ENCODE measurements at places on chromosomes 4 and X. TPM values are rescaled to one million over a fixed set of nuclear protein-coding genes. Genes with fewer than 3 reads are reported as not detected.

DNA sequence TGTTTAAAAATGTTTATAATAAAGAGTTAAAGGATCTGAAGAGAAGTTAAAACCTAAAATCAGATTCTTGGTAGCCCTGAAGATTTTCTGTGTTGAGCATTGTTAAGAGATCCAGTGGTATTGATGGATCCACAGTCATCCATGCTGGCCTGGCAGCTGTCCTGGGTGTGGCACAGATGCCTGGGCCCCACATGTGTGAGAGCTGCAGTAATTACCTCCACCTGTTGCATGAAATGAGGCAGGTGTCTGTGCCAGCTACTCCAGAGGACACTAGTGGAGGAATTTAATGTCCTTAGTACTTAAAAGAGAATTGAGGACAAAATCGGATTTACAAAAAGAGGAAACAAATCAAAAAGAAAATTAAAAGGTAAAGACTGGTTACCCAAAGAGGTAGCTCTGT, 44.0 kb downstream of the MGST2 start:
- H3K4me1 ChIP-seq, result no peaks in the 10 kb centered on the region
- H3K27me3 ChIP-seq, result peaks cover 30% of the 10 kb centered on the region
- H3K4me3 ChIP-seq, result no peak overlapping the region
- no peak for DNase-seq

GRCh38 chr4:6200922-6201362, 593 bp upstream of the JAKMIP1 start:
- H3K27me3 ChIP-seq, result peaks cover 13% of the 10 kb centered on the region
- H3K27ac ChIP-seq, result no peak overlapping the region
- H3K4me3 ChIP-seq, result peak overlapping the region; percentile 73
- DNase-seq, result no peak
- peaks cover 20% of the 10 kb centered on the region for H3K4me1 ChIP-seq

- no peaks in the 10 kb centered on the region for H3K27me3 ChIP-seq
- H3K36me3 ChIP-seq, result no peaks in the 10 kb centered on the region
- peak; percentile 60 for DNase-seq
Measured at GRCh38 chrX:37608156-37608555, 36.7 kb downstream of the LANCL3 start.

DNA sequence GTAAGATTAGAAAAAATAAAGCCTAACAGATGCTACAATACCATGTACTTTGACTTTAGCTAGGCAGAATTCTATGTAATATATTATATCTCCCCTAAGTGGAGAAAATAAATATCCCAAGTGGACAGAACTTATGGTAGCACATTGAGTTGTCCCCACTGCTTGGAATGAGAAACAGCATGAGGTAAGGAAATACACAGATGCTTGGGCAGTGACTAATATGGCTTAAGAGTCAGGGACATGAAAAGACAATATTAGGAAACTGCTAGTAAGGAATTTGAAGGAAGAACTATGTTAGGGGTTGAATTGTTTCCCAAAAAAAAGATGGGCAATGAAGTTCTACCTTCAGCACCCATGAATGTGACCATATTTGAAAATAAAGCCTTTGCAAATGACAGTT, 2265.1 kb downstream of the PCDH7 start:
- H3K36me3 ChIP-seq, result no peaks in the 10 kb centered on the region
- no peak overlapping the region for H3K4me3 ChIP-seq
- H3K27me3 ChIP-seq, result no peaks in the 10 kb centered on the region
- H3K4me1 ChIP-seq, result no peaks in the 10 kb centered on the region

- no peak overlapping the region for H3K4me3 ChIP-seq
- H3K27me3 ChIP-seq, result no peaks in the 10 kb centered on the region
- H3K27ac ChIP-seq, result no peak overlapping the region
- H3K4me1 ChIP-seq, result no peaks in the 10 kb centered on the region
Measured at GRCh38 chr4:55445921-55446577, 50.3 kb downstream of the TMEM165 start.

DNA sequence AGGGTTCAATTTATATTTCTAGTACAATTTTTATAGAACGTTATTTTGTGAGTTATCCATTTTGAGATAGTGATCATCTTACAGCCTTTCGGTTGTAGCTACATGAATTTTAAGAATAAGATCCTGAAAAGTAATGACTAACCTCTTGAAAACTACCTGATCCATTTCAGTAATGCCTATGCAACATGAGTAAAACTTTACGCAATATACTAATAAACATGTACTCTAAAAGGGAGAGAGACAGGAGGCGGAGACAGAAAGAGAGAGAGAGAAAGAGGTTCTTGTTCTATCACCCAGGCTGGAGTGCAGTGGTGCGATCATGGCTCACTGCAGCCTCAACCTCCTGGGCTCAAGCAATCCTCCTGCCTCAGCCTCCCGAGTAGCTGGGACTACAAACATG, 816.1 kb downstream of the CCSER1 start:
- no peak for DNase-seq
- no peaks in the 10 kb centered on the region for H3K4me1 ChIP-seq
- H3K27me3 ChIP-seq, result no peaks in the 10 kb centered on the region
- H3K4me3 ChIP-seq, result no peak overlapping the region

DNA sequence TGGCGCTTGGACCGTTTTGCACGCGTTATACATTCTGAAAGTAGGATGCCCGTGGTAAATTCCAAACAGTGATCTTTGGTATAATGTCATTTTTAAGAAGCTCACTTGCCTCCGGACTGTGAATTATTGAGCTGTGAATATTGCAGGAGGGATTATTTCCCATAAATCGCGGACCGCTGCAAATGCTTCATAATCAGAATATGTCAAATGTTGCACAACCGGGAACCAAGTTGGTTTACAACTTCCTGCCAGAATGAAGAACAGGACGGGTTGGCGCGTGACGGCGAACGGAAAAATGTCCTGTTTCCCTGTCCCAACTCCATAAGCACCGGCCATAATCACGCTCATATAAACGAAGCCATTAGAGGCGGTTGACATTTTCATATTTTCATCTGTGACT, 67.6 kb downstream of the SHOX start:
- H3K36me3 ChIP-seq, result 0 out of 2 replicates have a peak, but pooled peaks cover 4% of the 10 kb centered on the region
- no peaks in the 10 kb centered on the region for H3K4me1 ChIP-seq
- H3K27ac ChIP-seq, result no peak overlapping the region
- H3K4me3 ChIP-seq, result no peak overlapping the region

DNA sequence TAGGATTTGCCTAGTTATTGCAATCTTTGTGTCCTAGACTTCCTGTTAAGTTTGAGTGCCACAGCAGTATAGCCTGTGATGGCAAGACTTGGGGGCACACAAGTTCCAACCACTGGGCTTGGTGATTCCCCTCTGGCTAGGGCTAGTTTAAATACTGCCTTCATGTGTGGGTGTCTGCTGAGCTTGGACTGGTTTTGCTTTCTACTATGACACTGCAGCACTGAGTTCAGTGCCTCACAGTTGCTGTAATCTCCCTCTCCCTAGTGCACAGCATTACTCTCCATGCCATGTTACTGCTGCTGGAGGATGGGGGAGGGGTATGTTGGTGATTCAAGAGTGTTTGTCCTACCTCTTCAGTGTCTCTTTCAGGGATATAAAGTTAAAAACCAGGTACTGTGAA, 379.6 kb downstream of the IL15 start:
- H3K36me3 ChIP-seq, result no peaks in the 10 kb centered on the region
- H3K4me1 ChIP-seq, result no peaks in the 10 kb centered on the region
- no peaks in the 10 kb centered on the region for H3K27me3 ChIP-seq
- H3K4me3 ChIP-seq, result no peak overlapping the region

GRCh38 chr4:180058691-180059215, 2184.4 kb upstream of the TENM3 start:
- peak; percentile 89 for DNase-seq
- H3K27ac ChIP-seq, result no peak overlapping the region
- H3K4me3 ChIP-seq, result peak overlapping the region; percentile 92

Gene KCTD8
- total RNA-seq, result 6.1 TPM

DNA sequence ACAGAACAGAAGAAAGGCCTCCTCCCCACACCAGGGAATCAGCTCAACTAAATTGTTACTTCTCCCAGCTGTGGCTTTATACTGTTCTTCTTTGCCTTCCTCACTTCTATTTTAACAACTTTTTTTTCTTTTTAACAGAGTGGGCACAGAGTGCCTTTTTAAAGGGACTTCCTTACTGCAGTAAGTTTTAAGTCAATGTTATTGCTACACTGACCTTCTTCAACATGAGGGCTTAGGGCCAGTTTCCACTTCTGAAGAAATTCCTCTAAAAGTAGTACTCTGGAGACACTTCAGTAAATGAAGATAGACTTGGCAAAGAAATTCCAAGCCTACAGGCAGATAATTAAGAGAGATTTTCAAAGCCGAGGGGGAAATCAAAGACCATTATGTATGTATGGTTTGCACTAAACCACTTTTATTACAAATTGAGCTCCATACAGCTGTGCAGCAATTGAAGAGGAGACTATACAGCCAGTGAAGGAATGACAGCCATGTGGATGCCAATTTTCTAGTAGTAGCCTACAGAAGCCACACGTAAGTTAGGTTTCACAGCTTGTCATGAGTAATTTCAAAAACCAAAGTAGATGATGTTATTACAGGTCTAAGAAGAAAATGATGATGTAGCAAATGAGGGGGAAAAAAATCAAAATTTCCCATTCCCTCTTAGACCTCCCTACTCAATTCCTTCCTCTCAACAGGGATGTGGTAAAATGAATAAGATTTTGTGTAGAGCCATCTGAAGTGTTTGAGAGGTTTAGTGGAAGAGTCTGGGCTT, 36.9 kb upstream of the RASGEF1B start:
- H3K4me3 ChIP-seq, result no peak overlapping the region
- H3K27me3 ChIP-seq, result no peaks in the 10 kb centered on the region
- peaks cover 18% of the 10 kb centered on the region for H3K4me1 ChIP-seq
- H3K27ac ChIP-seq, result no peak overlapping the region

Gene PLAC1
- 0.83 TPM for total RNA-seq

Gene VCX3B
- total RNA-seq, result not detected

- H3K27me3 ChIP-seq, result no peaks in the 10 kb centered on the region
- no peak overlapping the region for H3K27ac ChIP-seq
- no peaks in the 10 kb centered on the region for H3K36me3 ChIP-seq
- no peak for DNase-seq
- H3K4me1 ChIP-seq, result peaks cover 5% of the 10 kb centered on the region
Measured at GRCh38 chr4:137685357-137685756, 153.1 kb upstream of the PCDH18 start.

GRCh38 chrX:118971552-118971951, 2.9 kb upstream of the LONRF3 start:
- H3K27me3 ChIP-seq, result peaks cover 100% of the 10 kb centered on the region
- no peaks in the 10 kb centered on the region for H3K36me3 ChIP-seq
- peak; percentile 33 for DNase-seq
- no peak overlapping the region for H3K27ac ChIP-seq
- H3K4me3 ChIP-seq, result no peak overlapping the region
- no peaks in the 10 kb centered on the region for H3K4me1 ChIP-seq

DNA sequence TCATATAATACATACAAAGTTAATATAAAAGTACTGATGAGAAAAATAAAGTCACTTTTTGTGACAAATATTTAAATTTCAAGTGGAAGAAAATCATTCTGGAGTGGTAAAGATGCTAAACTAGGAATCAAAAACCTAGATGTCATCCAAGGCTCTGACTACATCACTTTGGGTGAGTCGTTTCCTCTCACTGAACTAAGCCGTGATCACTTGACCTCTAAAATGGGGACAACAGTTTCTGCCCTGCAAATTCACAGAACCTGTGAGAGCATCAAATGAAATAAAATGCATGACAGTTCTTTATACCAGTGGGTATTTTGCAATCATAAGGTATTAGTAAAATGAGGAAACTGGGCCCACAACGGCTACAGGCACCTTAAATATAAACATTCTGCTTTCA, 63.8 kb downstream of the PRDM5 start:
- H3K36me3 ChIP-seq, result no peaks in the 10 kb centered on the region
- no peak overlapping the region for H3K4me3 ChIP-seq
- DNase-seq, result no peak
- no peaks in the 10 kb centered on the region for H3K4me1 ChIP-seq
- no peaks in the 10 kb centered on the region for H3K27me3 ChIP-seq

DNA sequence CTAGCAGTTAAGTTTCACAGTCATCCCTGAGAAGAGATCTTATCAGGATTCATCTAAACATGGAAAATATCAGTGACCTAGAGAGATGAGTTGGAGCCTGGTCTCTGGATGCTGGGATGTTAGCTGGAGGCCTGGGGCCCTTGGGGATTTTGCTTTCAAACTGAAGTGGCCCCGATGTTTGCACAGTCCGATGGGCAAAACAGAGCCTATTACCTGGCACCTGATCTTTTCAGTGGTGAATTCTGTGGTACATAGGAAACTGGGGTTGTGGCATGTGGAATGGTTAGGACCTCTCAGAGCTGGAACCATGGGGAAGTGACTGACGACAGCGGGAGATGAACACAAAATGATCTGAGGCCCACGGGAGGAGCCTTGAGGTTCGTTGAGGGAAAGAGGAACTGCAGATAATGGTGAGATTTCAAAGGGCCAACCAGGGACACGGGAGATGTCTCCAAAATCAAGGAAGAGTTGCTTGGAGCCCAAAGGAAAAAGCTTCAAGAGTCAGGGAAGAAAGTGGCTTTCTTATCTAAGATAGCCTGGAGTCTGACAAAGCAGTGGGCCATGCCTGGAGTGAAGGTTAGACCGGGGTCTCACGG, 17.8 kb upstream of the TENM3 start:
- H3K4me1 ChIP-seq, result 0 out of 2 replicates have a peak, but pooled peaks cover 6% of the 10 kb centered on the region
- H3K27me3 ChIP-seq, result no peaks in the 10 kb centered on the region
- no peak overlapping the region for H3K27ac ChIP-seq
- H3K36me3 ChIP-seq, result no peaks in the 10 kb centered on the region
- H3K4me3 ChIP-seq, result no peak overlapping the region
- DNase-seq, result no peak

DNA sequence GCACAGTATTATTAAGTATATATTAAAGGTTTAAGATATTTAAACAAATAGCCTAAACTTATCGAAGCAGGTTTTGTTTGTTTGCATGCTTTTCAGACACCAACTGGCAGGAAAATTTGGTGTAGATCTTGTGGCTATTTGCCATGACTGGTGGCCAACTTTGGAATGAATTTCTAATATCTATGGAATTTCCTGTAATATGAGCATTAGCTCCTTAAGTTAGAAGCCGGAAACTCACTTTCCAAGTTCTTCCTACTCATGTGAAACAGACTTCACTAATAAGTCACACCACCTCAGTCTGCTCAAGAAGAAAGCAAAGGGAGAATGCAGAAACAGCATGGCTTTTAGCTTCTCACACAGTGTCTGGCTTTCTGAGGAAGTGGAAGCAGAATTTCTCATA, 563.9 kb downstream of the GRXCR1 start:
- H3K4me1 ChIP-seq, result 0 out of 2 replicates have a peak, but pooled peaks cover 4% of the 10 kb centered on the region
- no peaks in the 10 kb centered on the region for H3K27me3 ChIP-seq
- no peak overlapping the region for H3K27ac ChIP-seq
- H3K36me3 ChIP-seq, result no peaks in the 10 kb centered on the region

Gene LEF1
- total RNA-seq, result 0.73 TPM

DNA sequence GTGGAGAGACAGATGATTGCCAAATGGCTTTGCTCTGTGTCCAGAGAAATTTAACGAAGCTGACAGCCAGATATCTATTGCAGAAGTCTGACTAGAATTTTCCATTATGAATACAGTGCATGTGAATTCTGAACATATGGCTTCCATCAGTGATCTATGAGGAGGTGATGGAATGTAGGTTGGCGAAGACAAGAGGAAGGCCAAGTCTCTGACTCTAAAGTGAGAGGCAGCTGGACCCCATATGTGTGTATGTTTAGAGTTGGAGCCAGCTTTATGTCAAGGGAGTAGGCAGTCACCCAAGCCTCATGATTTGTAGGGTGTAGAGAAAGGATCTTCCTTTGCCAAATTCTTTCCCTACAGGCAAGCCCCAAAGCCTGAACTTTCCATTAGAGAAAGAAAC, 76.2 kb upstream of the TEX13D start:
- no peak overlapping the region for H3K4me3 ChIP-seq
- no peaks in the 10 kb centered on the region for H3K4me1 ChIP-seq
- DNase-seq, result no peak
- H3K27me3 ChIP-seq, result no peaks in the 10 kb centered on the region
- no peak overlapping the region for H3K27ac ChIP-seq

All from GM23338 (cell line).